ENCODE measurements at places on chromosomes 11 and 22. TPM values are rescaled to one million over a fixed set of nuclear protein-coding genes. Genes with fewer than 3 reads are reported as not detected.

Gene RASD2
- 13.1 TPM for polyA plus RNA-seq

Gene CASP12
- polyA plus RNA-seq, result 0.41 TPM

Gene OR8K3
- not detected for polyA plus RNA-seq

Gene GAL
- not detected for polyA plus RNA-seq

Gene LUZP2
- polyA plus RNA-seq, result 1.3 TPM

Gene HTR3A
- not detected for polyA plus RNA-seq

- no peak for DNase-seq
Measured at GRCh38 chr11:130383344-130384211, 44.8 kb downstream of the ADAMTS8 start.

- no peak for DNase-seq
Measured at GRCh38 chr22:29014293-29014692, 47.3 kb downstream of the C22orf31 start.

GRCh38 chr22:35425971-35426800 lies 26.2 kb downstream of the MCM5 start:
- DNase-seq, result no peak

DNA sequence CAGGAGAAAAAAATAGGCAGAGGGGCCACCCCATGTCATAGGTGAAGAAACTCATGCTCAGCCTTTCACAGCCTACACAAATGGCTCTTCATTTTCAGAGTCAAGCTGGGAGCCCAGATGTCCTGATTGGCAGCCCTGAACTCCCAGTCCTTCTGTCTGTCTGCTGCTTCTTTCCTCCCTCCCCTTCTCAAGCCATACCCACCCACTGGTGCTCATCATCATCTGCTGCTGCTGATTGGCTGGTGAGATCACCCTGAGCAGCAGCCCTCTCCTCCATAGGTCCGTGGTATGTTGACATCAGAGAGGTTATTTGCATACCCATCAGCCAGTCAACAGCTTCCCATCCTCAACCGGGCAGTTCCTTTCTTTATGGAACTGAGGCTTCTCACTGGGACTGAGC lies 46.1 kb upstream of the PRDM11 start:
- DNase-seq, result no peak

GRCh38 chr11:78289552-78290292 lies 101.0 kb downstream of the USP35 start:
- no peak for DNase-seq

DNA sequence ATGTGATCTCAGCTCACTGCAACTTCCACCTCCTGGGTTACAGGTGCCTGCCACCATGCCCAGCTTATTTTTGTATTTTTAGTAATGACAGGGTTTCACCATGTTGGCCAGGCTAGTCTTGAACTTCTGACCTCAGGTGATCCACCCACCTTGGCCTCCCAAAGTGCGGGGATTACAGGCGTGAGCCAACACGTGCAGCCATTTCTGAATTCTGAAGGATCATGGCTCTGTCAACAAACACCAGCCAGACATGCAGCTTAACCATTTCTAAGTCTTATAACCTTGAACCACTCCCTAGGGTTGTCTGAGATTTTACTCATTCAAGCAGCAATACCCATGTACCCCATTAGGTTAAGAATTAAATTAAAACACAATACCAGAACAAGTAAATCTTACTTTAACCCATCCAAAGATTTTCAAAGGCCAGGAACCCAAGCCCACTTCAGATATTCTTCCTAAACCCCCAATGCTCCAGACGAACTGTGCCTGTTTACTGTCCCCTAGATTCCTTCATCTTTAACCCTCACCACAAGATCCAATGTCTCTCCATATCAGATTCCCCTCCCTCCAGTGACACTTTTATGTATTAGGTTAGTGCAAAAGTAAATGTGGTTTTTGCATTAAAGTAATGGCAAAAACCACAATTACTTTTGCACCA lies 4.0 kb downstream of the RPS13 start:
- DNase-seq, result no peak

DNA sequence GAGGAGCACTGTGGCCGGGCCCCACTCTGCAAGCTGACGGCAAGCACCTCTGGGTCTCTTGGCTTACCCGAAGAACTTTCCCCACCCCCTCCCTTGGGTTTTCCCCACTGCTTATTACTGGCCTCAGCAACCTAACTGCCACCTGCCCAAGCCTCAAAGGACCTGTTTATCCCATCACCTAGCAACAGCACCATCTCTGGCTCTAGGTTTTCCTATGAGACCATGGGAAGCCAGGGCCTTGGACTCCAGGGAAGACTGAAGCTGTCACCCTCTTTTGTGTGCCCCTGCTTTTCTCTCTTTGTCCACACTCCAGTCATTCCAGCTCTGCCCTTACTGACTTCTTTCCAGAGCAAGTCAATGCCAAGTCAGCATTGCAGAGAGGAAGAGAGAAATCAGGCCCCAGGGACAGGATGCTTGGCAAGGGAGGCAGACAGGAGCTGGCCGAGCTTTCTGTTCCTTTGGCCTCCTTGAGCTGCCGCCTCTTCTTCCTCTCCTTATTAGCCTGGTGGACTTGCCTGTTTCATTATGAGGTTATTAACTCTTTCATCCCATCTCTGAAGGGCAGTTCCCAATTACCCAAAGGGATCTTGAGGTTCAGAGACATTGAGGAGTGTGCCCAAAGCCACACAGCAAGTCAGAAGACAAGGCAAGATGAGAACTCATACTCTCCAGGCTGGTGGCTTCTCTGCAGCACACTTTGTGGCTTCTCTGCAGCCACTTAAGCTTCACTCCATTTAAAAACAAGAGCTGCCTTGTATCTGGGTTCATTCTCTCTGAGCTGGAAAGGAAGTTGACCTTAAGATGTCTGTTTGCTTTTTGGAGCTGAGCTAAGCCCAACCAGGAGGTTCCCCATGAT lies at the start of gene SMIM35:
TSS of gene SMIM35 (minus strand) at position 51 of the 856 bp plus-strand sequence. CDS start 206 bp downstream, outside the sequence.
- no peak for DNase-seq

- DNase-seq, result no peak
Measured at GRCh38 chr11:66388780-66389386, 17.3 kb upstream of the SLC29A2 start.

DNA sequence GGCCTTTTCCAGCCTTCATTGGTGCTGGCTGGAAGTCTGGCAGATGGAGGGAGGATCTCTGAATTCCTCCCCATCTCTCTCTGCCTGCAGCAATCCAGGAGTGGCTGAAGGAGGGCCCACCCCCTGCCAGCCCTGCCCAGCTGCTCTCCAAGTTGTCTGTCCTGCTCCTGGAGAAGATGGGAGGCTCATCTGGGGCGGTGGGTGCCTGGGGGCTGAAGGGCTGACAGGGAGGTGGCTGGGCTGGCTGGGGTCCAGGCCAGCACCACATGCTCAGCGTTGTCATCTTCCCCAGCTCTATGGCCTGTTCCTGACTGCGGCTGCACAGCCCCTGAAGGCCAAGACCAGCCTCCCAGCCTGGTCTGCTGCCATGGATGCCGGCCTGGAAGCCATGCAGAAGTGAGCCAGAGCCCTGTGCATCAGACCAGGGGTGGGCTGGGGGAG lies 12.2 kb downstream of the TKFC start:
- DNase-seq, result no peak

DNA sequence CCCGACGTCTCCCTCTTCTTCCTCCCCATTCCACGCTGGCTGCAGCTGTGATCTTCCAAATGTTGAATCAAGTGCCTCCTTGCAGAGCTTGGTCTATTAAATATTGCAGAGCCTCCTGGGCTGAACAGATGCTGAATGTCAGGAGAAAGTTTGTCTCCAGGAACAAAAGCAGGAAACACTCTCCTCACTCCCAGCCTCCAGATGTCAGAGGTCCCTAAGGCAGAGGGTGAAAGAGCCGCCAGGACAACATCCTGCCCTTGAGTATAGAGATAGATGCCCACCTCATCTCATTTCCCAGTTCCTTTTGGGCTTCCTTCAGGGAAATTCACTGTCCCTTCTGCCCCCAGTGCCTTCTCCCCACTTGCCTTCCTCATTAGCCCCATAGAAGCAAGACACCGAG lies 40.8 kb upstream of the IGSF9B start:
- DNase-seq, result no peak

- DNase-seq, result no peak
Measured at GRCh38 chr11:2838091-2838490, 47.5 kb downstream of the CDKN1C start.

DNA sequence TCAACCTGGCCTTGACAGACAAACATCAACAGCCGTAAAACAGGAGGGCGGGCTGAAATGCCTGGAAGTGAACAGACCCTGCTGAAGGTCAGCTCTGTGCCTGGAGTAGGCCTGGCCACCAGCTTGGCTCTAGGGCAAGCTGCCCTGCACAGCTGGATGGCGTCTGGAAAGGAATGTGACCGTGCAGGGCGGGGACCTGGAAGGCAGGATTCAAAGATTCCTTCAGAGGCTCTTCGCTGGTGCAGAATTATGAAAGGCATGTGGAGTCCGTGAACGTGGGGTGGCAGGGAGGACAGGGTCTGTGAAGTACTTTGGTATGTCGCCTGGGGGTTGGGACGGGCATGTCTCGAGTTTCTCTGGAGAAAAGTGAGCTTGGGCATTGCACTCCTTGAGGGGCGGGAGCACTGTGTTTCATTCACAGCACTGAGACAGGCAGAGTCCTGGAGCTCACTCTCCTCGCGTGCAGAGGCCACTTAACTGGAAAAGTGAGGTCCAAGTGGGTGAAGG lies 1.5 kb downstream of the EHD1 start:
- no peak for DNase-seq

- DNase-seq, result no peak
Measured at GRCh38 chr11:63491636-63492372, 837 bp upstream of the PLAAT5 start.

DNA sequence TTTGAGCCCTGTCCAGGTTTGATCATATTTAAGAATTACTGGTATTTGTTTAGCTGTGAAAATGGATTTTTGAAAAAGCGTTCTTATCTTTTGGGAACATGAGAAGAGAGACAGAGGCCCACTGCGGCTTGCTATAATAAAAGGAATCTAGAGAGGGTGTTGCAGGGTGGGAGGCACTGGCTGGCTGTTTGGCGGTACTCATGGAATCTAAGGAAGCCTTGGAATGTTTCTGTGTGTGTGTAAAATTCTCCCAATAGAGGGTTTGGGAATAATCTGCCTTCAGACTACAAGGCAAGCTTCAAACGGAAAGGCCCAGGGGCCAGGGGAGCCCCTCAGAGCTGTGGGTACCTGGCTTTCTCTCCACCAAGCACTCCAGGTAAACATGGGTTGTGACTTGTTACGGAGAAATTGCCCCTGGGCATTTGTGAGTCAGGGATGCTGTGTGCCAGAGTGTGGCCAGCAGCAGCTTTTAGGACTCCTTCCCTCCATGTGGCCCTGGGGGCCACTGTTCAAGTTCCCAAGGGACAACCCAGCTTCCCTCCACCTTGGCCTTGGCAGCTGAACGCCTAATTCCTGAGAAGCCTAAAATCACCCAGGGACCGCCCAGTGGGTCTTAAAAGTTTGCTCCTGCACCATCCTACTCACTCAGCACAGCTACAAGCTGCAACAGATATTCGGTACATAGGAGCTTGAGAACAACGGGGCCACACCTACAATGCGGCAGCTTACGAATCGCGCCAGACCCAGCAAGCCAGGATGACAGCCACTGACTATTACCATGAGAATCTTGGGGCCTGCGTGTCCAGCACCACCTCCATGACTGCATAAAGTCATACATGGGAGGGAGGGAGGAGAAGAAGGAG lies 14.1 kb upstream of the SYT8 start:
- no peak for DNase-seq

Data from muscle of arm (tissue), 14 donors.